ENCODE measurements at places on chromosomes 16 and 17.
A peak's percentile ranks its signal among the peaks of the same experiment; 100 is the strongest.

DNA sequence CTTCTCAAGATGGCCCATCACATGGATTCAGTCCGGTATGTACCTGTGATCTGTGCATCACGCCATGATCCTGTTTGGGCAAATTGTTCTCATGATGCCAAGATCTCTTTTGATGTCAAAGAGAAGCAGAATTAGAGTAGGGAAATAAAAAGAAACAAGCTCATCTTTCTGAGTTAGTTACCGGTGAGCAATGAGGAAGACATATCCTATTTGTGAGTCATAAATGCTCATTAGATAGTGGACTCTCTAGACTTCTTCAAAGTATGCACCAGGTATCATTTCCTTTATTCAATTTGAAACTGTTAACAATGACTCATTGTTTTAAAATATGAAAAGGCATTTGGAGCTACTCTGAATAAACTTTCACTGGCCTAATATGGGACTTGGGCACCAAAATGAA lies 8.0 kb upstream of the KRTAP4-12 start:
- DNase-seq = no peak

GRCh38 chr17:27526604-27527002 lies 70.4 kb downstream of the KSR1 start:
- DNase-seq = no peak

GRCh38 chr17:78873519-78874340 lies 29.3 kb downstream of the CEP295NL start:
- no peak for DNase-seq

DNA sequence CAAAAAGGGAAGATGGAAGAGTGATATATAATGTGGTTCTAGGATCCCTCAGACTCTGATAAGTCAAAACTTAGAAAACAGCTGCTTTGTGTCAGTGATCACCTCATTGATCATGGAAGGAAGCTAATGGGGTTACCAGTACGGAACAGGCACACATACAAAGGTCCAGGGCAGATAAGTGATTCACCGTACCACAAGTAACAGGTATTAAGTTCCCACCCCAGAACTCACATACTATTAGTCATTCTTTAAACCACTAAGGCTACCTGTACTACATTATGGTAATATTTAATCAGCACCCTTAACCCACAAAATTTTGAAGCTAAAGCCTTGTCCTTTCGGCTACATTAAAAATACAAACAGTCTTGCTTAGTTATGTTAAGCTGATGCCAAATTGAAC lies 17.4 kb downstream of the RNF43 start:
- DNase-seq = no peak

DNA sequence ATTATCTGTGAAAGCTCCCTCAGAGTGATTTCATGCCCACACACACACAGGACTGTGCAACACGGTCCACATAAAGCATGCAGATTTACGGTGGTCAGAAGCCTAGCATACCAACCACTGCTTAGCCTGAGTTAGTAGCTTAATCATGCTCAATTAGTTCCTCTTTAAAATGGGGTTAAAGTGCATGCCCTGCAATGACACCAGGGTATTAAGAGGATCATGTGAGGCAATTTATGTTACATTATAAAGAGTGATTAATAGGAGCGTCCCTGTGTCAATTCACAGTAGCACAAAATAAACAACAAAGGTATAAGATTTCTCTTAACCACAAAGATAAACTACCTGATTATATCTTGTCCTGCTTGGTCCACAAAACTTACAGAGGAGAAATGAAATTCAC lies 39.8 kb downstream of the C17orf67 start:
- no peak for DNase-seq

DNA sequence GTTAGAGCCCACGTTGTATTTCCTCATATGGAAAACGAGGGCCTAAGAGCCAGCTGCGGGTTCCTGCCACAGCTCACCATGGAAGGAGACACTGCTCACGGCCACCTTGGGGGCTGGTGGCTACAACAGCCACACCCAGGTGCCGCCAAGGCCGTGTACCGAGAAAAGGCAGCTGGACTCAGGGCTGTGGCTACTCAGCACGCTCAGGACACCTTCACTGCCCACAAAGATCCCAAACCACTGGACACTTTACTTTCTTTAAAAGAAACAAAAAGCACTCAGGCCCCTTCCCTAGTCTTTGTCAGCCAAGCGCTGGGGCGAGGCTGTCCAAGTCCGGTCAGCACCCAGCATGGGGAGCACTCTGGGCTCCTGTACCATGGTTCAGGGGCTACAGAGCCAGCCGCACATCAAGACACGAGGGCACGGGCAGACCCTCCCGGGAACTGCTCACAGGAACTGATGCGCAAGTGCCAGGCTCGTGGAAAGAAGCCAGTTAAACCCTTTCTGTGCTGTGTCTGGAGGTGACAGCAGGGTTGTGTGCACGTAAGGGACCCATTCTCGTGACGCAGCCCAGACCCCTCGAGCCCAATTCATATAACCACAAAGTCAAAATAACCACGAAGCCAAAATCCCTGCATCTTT lies 18.5 kb downstream of the SLC16A3 start:
- DNase-seq = no peak

DNA sequence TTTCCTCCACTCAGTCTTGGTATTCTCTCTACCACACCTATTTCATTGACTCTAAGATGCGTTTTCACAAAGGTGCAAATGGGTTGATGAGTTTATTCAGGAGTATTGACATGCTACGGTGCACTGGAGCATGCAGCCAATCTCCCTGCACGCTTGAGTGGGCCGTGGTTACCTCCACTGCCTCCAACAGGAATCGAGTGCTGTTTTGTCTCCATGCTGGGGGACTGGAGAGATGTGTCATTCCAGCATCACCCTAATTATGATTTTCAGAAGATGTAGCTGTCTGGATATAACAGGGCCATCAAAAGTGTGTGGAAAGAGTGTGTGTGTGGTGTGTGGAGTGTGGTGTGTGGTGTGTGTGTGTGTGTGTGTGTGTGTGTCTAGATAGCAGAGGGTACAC lies 351.6 kb upstream of the ZFHX3 start:
- DNase-seq = no peak

DNA sequence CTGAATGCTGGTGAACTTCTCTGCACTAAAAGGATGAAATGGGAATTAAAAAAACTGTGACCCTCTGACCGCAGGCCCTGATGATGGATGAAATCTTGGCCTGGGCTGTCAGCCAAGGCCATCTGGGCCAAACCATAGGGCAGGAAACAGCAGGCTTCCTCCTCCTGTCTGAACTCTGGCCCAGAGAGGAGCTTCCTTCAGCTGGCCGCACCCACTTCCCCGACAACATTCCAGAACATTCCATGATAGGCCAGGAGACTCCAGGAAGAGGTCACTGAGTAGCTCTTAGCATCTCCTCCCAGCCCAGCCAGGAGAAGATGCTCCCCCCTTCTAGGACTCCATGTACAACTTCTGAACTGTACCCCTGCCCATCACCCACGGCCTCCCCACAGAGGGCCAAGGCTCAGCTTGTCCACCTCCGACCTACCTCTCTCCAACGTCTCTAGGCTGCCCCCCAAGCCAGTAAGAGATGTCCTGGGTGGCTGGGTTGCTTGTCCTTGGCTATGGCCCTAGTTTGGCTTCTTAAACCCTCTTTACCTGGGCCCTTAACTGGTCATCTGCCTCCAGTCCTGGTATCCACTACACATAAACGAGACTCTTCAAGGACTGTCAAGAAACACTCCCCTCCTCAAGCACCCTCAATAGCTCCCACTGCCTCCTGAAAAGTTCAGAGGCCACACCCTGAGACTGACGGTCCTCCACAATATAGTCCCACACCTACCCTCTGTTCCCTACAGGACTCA lies 1.7 kb downstream of the RPH3AL start:
- DNase-seq = no peak

GRCh38 chr17:21249920-21250703 lies 3.1 kb downstream of the NATD1 start:
- no peak for DNase-seq

DNA sequence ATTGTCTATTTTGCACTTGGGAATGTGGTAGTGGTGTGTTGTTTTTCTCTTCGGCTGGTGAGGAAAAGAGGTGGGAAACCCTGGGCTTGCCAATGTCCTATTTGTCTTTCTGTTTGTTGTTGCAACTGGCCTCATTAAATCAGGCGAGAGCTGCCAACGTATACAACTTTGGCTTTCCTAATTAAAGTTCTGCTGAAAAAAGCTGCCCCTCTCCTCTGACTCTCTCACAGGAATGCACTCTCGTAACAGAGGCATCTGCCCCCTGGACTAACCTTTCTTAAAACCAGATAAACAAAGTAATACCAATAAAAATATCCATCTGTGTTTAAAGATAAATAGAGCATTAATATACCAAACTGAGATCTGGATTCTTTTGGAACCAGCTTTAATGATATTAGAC lies 7.8 kb downstream of the CDRT15 start:
- no peak for DNase-seq

DNA sequence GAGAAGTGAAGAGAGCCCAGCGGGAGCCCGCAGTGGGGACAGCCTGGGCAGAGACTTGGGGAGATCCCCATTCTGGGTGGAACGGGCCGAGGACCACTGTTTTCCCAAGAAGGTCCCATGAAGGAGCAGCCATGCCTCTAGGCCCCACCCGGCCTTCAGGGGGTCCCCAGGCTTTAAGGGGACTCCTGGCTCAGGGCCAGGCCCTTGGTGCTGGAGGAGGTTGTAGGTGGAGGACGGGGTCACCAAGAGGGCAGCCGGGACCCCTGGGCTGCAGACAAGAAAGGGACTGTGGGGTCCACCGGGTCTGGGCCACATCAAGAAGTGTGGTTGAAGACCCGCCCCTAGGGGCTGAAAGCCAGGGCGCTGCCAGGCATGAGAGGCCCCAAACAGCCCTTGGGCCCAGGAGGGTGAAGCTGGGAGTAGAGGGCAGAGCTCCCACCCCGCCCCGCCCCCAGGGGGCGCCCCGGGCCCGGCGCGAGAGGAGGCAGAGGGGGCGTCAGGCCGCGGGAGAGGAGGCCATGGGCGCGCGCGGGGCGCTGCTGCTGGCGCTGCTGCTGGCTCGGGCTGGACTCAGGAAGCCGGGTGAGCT lies at the start of gene PRSS21:
PRSS21 (plus strand) TSS at position 487 of the 589 bp plus-strand sequence; CDS start at position 519, 32 bp downstream.
- no peak for DNase-seq

GRCh38 chr17:61009663-61010062 lies 332.0 kb downstream of the BCAS3 start:
- no peak for DNase-seq

- DNase-seq = no peak
These were observed 11.4 kb upstream of the ITPRIPL2 start for GRCh38 chr16:19102187-19102872.

DNA sequence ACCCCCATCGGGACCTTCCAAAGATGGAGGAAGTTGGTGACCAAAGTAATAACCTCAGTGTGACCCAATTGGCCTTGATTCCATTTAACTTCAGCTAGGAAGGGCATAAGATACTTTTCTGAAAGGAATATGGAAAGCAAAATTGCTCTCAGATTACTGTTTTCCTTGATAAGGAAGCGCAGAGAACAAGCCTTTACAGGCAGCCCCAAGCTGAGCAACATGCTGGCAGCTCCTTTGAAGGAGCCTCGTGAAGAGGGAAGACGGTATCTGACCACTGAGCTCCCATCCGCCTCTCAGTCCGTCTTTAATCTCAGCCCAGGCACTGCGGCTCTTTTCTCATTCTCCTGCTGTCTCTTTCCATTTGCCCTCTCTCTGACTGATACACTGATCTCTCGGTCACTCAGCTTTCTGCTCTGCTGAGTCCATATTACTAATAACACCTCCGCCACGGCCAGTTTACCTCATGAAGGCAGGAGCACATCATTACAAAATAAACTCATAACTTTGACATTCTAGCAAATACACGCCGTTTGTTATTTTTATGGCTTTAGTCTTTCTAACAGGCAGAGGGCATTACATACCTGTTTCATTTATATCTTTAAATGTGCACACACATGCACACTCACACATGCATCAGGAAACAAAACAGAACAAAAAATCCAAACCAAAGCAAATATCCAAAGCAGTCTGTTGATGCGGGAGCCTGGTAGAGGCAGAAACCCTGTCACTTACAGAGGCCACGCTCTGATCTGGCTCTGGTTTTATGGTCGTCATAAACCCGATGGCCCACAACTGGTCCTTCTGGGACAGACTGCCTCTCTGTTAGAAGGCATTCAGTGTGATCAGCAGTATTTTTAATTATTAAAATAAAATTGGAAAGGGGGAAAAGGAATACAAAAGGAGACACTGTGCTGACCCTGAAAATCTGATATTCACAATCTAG lies 183.2 kb downstream of the AATF start:
- no peak for DNase-seq

DNA sequence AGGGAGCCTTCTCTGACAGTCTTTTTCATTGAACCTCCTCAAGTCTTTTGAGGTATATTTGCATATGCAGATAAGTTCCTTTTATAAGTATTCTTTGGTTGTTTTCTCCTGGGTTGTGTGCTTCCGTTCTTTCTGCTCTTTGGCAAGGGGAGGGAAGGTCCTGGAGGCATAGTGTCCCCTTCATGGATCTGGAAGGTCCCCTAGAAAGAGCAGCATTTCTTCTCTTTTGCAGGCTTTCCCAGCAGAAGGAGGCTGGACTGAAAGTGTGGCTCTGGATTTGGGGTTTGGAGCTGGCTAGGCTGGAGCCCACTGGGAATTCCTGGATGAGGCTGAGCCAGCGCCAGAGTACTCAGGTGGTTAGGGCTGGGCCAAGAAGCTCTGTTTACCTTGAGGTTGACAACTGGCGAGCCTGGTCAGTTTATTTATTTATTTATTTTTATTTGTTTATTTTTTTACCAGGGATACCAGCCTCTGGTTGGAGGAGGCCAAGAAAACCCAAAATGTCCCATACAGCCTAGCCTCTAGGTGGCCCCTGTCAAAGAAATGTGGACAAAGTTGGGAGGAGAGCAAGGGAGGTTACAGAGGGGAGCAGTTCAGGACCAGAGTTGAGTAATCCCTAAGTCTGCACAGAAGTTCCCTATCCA lies 5.4 kb upstream of the TOP2A start:
- no peak for DNase-seq

DNA sequence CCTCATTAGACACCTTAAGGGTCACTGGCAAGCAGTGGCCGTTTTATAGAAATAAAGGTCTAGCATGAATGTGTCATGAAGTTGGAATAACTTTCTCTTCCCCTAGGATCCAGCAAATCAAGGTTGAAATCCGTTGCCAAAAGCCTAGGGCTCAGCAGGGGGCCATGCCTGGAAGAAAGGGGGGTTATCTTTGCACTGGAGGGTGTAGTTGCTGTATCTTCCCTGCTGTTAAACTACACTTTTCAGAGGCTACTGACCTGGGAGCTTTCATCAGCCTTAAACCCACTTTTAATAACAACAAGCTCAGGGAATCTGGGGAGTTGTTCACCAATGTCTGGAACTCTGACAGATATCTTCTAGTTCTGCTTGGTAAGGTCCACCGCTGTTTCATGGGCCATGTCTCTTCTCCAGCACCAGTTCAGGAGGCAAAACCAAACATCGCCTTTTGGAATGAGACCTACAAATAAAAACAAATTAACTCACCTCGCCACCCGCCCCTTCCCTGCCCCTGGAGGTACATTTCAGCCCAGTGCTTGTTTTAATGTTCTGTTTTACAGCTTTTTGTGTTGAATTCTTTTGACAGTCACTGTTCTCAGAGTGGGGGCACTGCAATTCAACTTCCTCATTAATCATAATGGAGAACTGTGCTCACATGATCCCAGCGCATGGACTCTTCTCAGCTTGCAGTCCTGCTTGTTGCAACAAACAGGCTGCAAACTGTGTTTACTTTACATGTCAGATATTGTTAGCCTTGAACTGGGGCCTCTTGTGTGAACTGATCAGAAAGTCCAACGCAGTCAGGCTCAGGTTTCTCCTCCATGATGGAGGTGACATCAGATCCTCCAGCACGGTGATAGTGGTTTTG lies 508.7 kb downstream of the KCNJ2 start:
- DNase-seq = no peak

- no peak for DNase-seq
These were observed 2.9 kb downstream of the ABCC1 start for GRCh38 chr16:15952265-15952711.

- DNase-seq = peak; percentile 56
These were observed 2.9 kb downstream of the RNASEK start for GRCh38 chr17:7014995-7015958.
